ENCODE measurements at places on chromosomes 4 and X. TPM values are rescaled to one million over a fixed set of nuclear protein-coding genes. Genes with fewer than 3 reads are reported as not detected.

OFD1 gene
- 9.5 TPM for polyA plus RNA-seq

CENPU gene
- polyA plus RNA-seq = 0.91 TPM

TMEM156 gene
- polyA plus RNA-seq = not detected

ADH1A gene
- not detected for polyA plus RNA-seq

TKTL1 gene
- polyA plus RNA-seq = 0.24 TPM

CYBB gene
- 1.2 TPM for polyA plus RNA-seq

PDE6B gene
- 0.48 TPM for polyA plus RNA-seq

CRLF2 gene
- not detected for polyA plus RNA-seq

ANOS1 gene
- 1.7 TPM for polyA plus RNA-seq

RNF150 gene
- 0.78 TPM for polyA plus RNA-seq

MAGEA4 gene
- not detected for polyA plus RNA-seq

CDKL5 gene
- polyA plus RNA-seq = 1.2 TPM

HMGN5 gene
- polyA plus RNA-seq = 3.0 TPM
